ENCODE measurements at places on chromosomes 16 and 17.

- no peak for DNase-seq
Measured at GRCh38 chr16:89253548-89254287, 36.2 kb downstream of the ZNF778 start.

- no peak for DNase-seq
Measured at GRCh38 chr17:65360961-65361552, 200.4 kb downstream of the AXIN2 start.

DNA sequence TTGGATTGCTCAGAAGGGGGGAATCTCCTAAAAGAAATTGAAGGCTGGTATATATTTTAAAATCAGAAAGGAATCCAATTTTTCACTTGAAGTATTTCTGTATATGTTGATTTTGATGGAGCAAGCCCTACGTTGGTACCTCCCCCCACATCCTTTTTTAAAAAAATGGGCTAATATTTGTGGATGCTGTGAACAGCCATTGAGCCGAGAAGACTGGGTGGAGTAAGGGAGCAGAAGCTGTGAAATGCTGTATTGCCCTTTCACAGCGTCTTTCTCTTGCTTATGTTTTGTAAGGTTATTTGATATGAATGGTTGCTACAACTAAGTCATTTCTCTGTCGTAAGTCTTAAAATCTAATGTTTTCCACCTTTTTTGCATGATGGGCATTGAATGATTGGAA lies 2.3 kb downstream of the PAFAH1B1 start:
- no peak for DNase-seq

DNA sequence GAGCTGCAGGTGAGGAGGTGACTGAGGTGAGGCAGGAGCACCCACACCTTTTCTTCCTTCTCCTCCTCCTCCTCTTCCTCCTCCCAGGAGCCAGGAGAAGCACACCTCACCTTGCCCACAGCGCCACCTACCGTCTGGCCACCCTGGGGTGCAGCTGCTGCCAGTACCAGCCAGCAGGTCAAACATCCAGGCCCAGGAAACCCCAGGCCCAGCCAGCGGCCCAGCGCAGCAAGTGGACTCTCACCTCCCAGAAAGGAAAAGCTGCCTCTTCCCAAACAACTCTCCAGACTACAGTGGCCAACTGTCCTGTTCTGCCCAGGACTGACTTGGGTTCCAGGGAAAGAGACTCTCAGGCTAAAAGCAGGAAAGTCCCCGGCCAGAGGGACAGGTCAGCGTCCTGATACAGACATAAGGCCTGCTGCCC lies 22.7 kb downstream of the PEMT start:
- peak; percentile 15 for DNase-seq

- no peak for DNase-seq
Measured at GRCh38 chr16:14564323-14564722, 65.7 kb downstream of the PARN start.

GRCh38 chr17:61669522-61669921 lies 78.5 kb upstream of the NACA2 start:
- DNase-seq = no peak

- no peak for DNase-seq
Measured at GRCh38 chr17:8243827-8244226, 4.0 kb downstream of the CTC1 start.

DNA sequence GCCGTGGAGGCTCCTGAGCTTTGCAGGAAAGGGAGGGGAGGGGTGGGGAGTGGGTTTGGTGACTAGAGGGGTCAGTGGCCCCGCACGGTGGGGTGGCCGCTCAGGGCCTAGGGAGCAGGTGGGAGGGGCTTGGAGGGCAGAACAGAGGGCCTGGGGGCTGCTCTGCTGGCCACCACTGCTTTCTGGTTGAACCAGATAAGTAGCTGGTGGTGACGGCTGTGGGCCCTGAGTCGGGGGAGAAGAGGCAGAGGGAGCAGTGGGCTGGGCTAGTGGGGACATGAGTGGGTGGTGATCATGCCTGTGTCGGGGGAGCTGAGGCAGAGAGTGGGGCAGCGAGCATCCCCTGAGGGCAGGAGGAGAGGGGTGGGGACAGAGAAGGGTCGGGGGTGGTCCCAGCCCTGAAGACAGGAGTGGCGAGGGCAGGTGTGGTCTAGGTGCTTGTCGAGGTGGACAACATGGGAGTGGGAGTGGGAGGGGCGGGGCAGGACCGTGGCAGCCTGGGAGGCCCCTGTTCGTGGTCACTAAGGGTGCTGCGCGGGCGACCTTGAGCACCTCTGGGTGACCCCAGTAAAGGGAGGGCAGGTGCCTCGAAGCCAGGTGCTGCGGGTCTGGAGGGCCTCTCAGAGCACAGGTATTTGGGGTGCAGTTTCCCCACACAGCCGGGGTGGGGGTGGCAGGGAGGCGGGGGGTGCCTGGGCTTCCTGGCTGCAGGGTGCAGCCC lies 6.3 kb upstream of the CD7 start:
- DNase-seq = no peak

DNA sequence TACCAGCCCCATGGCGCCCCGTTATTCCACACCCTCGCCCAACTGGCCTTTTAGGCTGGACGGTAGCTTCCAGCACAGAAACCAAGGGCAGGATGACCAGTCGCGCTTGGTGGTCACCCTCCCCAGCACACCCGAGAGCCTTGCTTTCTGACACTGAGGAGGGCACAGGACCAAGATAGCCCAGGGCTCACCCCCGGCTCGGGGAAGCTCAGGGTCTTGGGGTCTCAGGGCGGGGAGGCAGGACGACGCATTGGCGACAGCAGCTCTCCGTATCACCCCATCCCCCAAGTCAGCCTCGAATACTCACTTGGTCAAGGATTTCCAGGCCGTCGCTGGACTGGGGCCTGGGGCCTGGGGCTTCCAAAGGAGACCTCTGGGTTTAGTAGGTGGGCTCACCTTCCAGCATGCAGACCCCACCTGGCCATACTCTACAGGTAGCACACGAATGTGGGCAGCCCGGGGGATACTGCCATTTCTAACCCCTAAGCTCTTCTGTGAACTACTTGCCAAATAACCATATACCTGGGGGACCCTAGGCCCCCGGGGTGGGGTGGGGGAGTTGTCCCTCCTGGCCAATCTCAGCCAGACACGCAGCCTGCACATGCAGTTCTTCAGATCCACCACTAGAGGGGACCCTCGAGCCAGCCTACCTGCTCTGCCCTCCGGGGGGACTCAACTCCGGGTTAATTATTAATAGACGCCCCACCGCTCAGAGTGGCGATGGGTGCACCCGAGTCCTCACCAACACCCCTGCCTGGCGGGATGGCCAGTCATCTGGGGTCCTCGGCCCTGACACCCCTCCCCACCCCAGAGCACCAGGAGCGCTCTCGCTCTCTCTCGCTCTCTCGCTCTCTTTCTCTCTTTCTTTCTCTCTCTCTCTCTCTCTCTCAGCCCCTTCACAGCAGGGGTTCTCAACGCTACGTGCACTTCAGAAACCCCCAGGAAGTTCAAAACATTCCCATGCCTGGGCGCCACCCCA lies 30.0 kb downstream of the TBC1D16 start:
- peak; percentile 50 for DNase-seq

- DNase-seq = no peak
Measured at GRCh38 chr17:81200201-81200600, 22.6 kb downstream of the CEP131 start.

- no peak for DNase-seq
Measured at GRCh38 chr16:78242239-78242630, 142.8 kb downstream of the WWOX start.

GRCh38 chr16:67294938-67295361 lies 15.6 kb downstream of the PLEKHG4 start:
- no peak for DNase-seq

DNA sequence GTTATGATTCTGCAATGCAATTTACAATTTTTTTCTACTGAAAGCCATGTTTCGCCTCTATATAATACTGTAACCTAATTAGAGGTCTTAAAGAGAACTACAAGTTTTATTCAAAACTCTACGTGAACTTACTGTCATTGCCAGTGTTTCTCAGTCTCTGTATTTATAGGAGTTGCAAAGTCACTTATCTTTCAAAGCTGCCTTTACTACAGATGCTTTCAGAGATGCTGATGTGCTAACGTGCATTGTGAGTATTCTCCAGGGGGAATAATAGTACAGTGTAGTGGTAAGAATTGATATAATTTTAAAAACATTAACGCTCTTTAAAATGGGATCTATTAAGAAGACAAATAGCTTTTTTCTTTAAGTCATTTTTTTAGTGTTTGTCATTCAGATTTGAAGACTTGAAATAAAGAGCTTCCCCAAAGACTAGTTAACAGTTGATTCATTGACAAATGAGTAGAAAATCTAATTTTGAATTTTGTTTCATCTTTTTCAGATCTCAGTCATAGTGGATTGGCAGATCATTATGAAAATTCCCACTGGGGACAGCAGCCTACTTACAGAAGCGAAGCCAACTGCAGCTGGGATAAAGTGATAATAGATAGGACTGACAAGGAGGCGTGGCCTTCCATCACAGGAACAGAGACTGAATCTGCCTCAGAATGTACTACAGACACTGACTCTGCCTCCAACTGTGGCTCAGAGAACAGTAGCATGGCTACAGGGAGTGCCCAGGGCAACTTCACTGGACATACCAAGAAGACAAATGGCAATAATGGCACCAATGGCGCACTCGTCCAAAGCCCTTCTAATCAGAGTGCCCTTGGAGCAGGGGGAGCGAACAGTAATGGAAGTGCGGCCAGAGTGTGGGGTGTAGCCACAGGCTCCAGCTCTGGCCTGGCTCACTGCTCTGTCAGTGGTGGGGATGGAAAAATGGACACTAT lies 79.9 kb downstream of the TMC6 start:
- DNase-seq = no peak

- no peak for DNase-seq
Measured at GRCh38 chr16:73275448-73275847, 227.5 kb upstream of the ZFHX3 start.

- DNase-seq = peak; percentile 50
Measured at GRCh38 chr16:90008708-90009145, 10.5 kb downstream of the DBNDD1 start.

DNA sequence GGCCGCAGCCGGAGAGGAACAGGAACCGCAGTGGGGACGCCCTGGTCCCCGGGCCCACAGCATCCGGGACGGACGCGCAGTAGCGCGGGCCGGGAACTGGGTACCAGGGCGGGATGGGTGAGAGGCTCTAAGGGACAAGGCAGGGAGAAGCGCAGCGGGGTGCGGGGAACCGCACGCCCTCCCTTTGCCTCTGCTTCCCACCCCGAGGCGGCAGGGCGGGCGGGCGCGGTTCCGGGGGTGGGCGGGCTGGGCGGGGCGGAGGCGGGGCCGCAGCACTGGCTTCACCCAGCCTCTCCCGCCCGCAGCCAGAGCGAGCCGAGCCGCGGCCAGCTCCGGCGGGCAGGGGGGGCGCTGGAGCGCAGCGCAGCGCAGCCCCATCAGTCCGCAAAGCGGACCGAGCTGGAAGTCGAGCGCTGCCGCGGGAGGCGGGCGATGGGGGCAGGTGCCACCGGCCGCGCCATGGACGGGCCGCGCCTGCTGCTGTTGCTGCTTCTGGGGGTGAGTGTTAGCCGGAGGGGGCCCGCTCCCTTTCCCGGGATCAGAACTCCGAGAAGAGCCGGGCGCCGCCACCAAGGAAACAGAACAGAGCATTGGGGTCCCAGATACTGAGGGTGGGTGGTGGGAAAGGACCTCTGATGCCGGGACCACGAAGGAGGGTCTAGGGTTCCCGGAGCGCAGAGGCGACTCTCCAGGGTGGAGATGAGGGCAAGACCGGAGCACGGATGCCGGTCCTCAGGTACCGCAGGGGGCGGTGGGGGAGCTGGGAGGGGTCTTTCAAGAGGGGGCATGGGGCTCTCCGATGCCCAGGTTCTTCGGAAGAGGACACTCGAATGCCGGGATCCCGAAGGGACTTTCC lies at the start of gene NGFR:
NGFR (plus strand) TSS at position 308 of the 856 bp plus-strand sequence; CDS start at position 433, 125 bp downstream.
- peak; percentile 38 for DNase-seq
